ENCODE measurements at places on chromosomes 6 and 20.

DNA sequence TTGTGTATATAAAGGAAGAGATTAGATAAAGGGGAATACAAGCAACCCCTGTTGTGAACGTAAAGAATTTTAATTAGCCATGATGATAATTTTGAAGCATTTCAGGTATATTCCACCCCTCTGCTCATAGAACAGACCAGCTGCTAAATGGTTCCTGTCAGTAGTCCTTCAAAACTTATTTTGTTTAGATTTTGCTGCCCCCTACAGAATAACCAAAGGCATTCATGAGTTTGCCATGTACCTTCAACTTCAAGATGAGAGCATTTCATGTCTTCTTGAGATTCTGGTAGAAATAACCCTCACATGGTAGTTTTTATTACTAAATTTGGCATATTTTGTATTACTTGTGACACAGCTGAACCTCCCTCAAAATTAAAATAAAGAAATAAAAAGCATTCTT lies 1586.7 kb downstream of the HACE1 start:
- DNase-seq = peak; percentile 1

DNA sequence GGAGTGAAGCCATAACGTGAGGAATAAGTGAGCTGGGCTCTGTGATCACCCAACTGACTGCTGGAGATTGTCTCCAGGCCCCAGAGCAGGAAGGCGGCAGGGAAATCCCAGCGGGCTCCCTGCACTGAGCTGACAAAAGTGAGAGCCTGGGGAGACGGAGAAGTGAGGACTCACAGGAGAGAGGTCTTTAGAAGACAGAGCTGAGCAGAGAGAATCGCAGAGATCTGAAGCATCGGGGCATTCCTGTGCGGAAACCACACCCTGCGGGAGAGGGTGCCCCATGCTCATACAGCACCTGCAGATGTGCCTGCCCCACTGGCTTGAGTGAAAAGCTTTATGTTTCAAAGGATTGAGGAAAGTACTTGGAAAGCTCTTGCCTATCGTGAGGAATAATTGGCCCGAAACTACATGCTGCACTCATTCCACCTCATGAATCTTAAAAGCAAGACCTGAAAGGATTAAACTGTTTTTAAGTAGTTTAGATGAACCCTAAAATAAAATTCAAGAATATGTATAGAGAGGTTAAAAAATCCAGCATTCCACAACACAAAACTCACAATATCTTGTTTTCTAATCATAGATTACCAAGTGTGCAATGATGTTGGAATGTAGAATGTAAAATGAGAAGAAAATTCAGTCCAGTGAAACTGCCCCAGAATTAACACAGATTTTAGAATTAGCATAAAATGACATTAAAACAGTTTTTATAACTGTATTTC lies 17.7 kb upstream of the THBS2 start:
- DNase-seq = no peak

- no peak for DNase-seq
These were observed 30.7 kb downstream of the LINC00237 start for GRCh38 chr20:21075471-21075870.

- DNase-seq = peak; percentile 69
These were observed 33.0 kb upstream of the HFE start for GRCh38 chr6:26053992-26054780.

DNA sequence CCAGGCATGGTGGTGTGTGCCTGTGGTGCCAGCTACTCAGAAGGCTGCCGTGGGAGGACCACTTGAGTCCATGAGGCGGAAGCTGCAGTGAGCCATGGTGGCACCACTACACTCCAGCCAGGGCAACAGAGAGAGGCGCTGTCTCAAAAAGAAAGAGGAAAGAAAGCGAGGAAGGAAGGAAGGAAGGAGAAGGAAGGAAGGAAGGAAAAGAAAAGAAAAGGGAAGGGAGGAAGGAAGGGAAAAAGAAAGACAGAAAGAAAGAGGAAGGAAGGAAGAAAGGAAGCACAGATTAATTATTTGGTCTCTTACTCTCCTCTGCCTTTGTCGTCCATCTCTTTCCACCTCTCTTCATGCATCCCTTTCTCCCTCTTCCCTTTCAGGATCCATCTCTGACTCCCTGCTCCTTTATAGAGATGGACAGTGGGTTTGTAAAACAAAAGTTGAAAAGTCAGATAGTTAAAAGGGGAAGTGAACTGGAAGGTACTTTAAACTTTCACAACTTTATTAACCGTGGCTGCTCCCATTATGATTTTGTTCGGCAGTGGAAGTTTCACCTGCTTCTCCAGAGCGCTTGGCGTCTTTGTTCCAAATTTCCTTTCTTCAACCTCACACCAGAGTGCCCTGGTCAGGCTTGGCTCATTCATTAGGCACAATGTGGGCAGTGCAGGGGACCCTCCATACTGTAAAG lies 1.5 kb downstream of the HLA-DQA1 start:
- no peak for DNase-seq

- DNase-seq = no peak
These were observed 46.3 kb upstream of the NHSL1 start for GRCh38 chr6:138545621-138545980.

DNA sequence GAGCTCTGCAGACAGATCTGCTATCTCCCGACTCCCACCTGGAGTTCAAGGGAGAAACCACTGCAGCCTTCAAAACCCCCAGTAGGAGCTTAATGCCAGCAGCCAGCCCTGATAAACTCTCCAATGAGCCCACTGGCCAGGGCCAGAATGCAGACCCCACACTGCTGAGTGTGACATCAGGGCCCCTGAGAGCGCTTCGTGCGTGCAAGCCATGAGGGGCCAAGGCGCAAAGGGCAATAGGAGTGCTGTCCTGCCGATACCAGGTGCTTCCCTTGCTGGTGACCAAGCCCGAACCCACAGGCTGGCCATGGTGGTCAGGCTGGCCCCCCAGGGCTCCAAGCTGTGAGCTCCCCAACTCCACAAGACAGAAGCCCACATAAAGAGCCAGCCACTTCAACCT lies 33.2 kb upstream of the CST7 start:
- no peak for DNase-seq

GRCh38 chr6:158081657-158081935 lies 86.5 kb downstream of the SERAC1 start:
- DNase-seq = no peak

DNA sequence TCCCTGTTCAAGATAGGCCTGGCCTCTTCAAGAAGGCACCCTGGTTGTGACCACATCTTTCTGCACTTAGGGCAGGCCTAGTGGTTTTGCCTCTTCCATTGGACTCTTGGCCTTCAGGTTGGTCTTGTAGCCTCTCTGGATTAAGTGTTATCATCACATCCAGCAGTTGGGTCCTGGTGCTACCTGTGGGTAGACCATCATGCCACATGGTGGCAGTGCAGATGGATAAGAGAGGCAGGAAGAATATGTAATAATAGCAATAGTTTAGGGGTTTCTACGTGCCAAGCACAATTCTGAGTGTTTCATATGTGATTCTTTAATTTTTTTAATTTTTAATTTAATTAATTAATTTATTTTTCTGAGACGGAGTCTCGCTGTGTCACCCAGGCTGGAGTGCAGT lies 28.5 kb upstream of the SNRPB2 start:
- peak; percentile 27 for DNase-seq

Data from hematopoietic multipotent progenitor cell treated with erythropoietin and hydrocortisone succinate and interleukin-3 and kit ligand, for 8 days (in vitro differentiated cells).